Type B pancreatic cell (in vitro differentiated cells): ENCODE measurements at places on chromosomes 16 and 17. TPM values are rescaled to one million over a fixed set of nuclear protein-coding genes. Genes with fewer than 3 reads are reported as not detected.

CPPED1 gene
- total RNA-seq: 15.2 and 17.4 TPM in 2 replicates

CHST4 gene
- total RNA-seq: 0.33 TPM in 1 of 2 replicates, not detected in the other

IRX6 gene
- total RNA-seq: 0.71 and 1.5 TPM in 2 replicates

PPP1R27 gene
- not detected in 2 replicates for total RNA-seq

HOXB2 gene
- 35.6 and 36.5 TPM in 2 replicates for total RNA-seq

KCNG4 gene
- 0.12 and 0.17 TPM in 2 replicates for total RNA-seq

NUP93 gene
- total RNA-seq: 68.8 and 101 TPM in 2 replicates

DNA sequence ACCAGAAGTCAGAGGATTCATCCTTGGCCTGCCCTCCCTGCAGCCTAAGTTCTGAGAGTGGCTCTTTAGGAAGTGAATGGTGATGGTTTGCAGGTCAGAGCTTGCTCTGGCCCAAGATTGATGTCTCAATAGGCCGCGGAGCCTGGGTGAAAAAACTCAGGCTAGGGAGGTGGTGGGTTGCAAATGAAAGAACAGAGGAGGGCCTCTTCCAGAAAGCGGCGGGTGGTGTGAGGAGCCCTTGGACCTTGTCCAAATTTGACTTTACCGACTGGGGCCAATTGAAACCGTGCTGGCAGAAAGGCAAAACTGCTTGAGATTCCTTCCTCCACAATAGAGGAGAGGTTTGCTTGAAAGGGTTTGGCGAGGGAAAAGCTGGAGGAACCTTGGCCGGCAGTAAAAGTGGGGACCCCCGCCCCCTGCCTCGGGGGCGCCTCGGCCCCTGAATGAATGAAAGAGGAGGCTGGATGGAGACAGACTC is 331.3 kb downstream of the SEC14L1 start:
- peaks cover 81% of the 10 kb centered on the region for H3K4me1 ChIP-seq
- no peaks in the 10 kb centered on the region for H3K27me3 ChIP-seq
- H3K36me3 ChIP-seq: peaks cover 26% of the 10 kb centered on the region
- H3K27ac ChIP-seq: peak overlapping the region; percentile 92

DNA sequence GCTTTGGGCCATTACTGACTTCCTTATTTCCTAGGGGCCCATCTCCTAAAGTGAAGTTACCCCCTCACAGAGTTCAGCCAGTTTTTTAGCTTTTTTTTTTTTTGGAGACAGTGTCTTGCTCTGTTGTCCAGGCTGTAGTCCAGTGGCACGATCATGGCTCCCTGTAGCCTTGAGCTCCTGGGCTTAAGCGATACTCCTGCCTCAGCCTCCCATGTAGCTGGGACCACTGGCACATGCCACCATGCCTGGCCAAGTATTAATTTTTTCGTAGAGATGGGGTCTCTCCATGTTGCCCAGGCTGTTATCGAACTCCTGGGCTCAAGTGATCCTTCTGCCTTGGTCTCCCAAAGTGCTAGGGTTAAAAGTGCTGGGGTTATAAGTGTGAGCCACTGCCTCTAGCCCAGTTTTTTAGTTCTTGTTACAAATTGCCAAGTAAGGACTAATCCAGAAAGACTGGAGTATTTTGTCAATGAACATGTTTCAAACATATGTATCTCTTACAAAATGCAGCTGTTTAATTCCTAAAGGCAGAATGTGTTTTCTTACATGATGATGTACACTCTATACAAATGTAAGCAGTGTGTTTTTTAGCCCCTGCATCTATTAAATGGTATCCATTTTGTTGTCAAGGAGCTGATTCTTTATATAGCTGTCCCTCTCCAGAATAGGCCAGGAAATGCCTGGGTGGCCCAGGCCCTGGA is 49.1 kb upstream of the IL34 start:
- no peaks in the 10 kb centered on the region for H3K36me3 ChIP-seq
- no peaks in the 10 kb centered on the region for H3K4me1 ChIP-seq
- no peak for DNase-seq
- no peak overlapping the region for H3K27ac ChIP-seq

DNA sequence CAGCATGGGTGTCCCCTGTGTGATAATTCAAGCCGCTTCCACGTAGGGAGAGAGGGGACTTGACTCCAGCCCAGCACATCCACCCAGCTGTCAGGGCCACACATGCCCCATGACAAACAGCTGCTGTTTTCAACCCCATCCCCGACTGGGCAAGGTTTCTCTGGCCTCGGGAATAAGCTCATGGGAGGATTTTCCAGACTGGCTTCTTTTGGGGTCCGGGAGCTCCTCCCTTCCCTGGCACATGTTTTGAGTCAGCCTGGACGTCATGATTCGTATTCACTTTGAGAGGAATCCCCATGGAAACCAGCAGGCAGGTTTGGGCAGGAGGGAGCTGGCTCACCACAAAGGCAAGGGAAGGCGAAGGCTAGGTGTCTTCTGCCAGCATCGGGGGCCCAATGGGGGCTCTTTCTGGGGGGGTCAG is 156.4 kb downstream of the CMIP start:
- DNase-seq: no peak
- H3K36me3 ChIP-seq: no peaks in the 10 kb centered on the region
- no peak overlapping the region for H3K4me3 ChIP-seq
- H3K4me1 ChIP-seq: peaks cover 39% of the 10 kb centered on the region

GRCh38 chr16:2178321-2179106 is 17.9 kb downstream of the CASKIN1 start:
- DNase-seq: no peak
- peaks cover 4% of the 10 kb centered on the region for H3K36me3 ChIP-seq
- no peak overlapping the region for H3K27ac ChIP-seq
- no peak overlapping the region for H3K4me3 ChIP-seq
- no peaks in the 10 kb centered on the region for H3K27me3 ChIP-seq
- peaks cover 3% of the 10 kb centered on the region for H3K4me1 ChIP-seq

DNA sequence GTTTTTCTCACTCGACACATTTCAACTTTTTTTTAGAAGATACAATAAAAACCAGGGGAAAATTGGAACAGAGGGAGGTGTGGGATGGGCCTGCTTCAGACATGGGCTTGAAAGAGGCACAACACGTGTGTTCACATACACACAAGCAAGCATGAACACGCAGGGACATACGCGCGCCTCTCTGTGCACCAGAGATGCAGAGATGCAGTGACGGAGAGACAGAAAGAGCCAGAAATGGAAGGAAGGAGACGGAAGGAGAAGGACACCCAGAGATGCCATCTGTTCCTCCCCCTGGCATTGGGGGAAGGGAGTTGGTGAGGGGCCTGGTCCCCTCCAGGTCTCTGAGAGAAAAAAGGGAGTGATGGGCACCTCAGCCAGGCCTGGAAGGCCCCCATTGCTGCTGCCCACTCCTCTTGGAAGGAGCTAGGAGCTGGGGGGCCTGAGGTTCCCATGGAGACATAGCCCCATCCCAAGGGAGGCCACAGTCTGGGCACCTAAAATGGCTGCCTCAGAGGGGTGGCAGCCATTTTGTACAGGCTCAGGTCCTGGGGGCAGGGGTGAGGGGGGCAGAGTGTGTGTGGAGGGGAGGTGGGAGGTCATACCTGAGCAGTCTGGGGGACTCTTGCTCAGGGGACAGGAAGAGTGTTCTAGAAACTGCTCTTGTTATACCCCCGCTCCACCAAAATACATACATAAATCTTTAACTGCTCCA is 3.8 kb upstream of the NEUROD2 start:
- DNase-seq: no peak
- no peaks in the 10 kb centered on the region for H3K4me1 ChIP-seq
- no peak overlapping the region for H3K27ac ChIP-seq

DNA sequence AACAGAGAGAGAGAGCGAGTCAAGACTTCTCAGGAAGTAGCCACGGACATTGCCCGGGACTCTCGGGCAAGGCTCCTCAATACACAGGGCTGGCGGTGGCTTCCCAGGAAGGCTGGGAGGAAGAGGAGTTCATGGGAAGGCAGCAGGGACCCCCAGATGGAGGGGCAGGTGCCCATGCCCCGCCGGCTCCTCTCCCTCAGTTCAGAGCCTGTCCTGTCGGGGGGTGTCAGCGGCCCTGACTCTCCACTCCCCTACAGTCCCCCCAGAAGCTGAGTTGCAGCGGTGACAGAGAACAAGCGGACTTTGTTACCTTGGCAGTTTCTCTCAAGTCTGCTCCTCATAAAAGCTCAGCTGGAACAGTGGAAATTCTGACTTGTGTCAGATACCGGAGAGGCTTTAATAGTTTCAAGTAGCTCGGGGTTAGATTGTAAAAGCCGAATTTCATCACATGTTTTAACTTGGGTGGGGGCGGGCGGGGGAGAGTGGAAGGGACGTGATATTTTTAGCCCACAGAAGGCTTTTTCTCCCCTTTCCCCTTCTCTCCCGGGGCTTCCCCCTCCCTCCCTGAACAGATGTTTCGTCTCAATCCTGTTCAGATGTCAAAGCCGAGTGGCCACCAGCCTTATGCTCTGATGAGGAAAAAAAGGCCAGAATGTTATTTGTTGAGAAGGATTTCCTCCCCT is 65.2 kb downstream of the NKD1 start:
- DNase-seq: no peak
- H3K36me3 ChIP-seq: peaks cover 14% of the 10 kb centered on the region
- no peak overlapping the region for H3K27ac ChIP-seq
- H3K4me3 ChIP-seq: no peak overlapping the region
- no peaks in the 10 kb centered on the region for H3K27me3 ChIP-seq
- H3K4me1 ChIP-seq: peaks cover 36% of the 10 kb centered on the region

GRCh38 chr17:37490638-37491614 is 1.2 kb downstream of the DUSP14 start:
- peaks cover 12% of the 10 kb centered on the region for H3K27me3 ChIP-seq
- H3K4me1 ChIP-seq: peaks cover 36% of the 10 kb centered on the region
- H3K27ac ChIP-seq: peak overlapping the region; percentile 94
- peak overlapping the region; percentile 95 for H3K4me3 ChIP-seq
